ENCODE measurements at places on chromosomes 7 and 10.
A peak's percentile ranks its signal among the peaks of the same experiment; 100 is the strongest.

DNA sequence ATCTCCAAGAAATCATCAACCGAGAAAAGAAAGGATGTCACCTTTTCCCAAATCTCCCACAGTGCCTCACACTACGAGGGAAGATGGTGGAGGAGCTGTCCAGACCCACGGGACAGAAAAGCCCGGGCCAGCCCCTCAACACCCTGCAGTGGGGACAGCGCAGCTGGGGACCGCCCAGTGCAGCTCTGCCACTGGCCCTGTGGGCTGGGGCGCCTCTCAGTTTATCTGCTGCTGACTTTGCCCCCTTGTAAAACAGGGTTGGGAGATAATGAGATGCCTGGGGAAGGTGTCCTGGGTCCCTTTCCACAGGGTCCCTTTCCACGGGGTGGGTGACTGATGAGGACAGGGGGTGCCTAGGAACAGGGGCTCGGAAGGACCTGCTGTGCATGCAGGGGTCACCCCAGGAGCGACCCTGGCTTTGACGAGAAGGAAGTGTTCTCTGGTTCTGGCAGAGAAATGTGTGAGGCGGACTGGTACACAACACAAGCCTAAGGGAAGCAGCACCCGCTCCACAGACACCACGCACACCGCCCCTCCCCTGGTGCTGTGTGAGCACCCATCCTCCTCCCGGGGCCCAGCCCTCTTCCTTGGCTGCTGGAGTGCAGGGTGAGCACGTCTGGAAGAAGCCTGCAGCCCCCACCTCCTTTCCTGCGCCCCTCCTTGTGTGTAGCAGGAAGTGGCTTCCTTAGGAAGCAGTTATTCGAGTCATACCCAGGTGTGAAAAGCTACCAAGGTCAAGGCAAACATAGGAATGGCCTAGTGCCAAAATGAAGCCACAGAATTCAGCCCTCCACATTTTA is 339.9 kb downstream of the DNAJB6 start:
- DNase-seq: peak; percentile 21

GRCh38 chr10:43421519-43421918 is 12.5 kb upstream of the HNRNPF start:
- no peak for DNase-seq

DNA sequence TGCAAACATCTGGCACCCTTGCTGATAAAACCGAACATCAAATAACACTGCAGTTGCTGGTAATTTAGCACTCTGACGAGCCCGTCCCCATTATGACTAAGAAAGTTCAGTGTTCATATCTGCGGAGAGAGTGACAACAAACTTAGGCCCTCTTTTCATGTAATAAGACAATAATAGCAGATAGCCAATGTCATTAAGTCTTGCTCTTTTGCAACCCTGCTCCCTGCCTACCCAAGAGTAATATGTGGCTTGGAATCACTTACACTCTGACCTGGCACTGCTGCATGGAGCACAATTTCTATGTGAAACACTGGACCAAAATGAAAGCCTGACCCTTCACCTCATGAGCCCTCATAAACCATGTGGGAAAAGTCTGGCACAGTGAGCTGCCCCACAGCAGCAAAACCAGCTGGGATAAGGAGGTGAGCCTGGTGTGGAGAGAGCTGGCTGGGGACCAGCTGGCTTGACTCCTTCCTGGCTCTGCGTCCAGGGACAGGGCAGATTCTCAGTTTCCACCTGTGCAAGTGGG is 86.5 kb downstream of the HIPK2 start:
- no peak for DNase-seq

DNA sequence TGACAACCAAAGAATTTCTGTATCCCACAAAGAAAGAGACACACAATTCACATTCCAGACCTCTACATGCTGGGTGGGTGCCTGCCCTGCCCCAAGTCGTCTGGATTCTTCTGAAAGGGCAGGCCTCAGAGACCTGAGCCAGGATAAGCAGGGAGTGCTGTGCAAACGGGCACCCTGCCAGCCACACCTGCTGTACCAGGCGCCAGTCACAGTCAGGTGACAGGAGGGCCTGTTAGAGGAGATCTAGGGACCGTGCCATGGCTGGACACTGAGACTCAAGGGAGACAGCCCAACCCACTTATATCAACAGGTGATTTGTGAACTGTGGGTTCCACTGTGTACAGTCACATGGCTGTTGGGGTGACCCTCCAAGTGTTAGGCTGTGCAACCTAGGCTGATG is 103.1 kb upstream of the AFAP1L2 start:
- DNase-seq: no peak

DNA sequence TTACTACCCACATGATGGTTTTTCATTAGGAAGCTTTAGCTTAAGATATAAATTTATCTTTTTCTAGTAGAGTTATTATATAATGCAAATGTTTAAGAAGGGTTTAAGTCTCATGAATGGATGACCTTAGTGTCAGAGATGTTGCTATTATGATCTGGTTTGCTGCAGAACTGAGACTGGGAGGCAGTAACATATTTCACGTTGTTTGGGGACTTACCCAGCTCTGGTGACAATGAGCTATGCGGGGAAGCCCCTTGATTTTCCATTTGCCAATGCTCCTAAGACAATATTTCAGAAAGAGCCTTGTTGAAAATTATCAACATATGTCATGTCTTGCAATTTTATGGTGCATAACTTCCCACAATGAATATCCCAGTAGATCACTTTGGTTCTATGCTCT is 754.6 kb downstream of the REEP3 start:
- no peak for DNase-seq

DNA sequence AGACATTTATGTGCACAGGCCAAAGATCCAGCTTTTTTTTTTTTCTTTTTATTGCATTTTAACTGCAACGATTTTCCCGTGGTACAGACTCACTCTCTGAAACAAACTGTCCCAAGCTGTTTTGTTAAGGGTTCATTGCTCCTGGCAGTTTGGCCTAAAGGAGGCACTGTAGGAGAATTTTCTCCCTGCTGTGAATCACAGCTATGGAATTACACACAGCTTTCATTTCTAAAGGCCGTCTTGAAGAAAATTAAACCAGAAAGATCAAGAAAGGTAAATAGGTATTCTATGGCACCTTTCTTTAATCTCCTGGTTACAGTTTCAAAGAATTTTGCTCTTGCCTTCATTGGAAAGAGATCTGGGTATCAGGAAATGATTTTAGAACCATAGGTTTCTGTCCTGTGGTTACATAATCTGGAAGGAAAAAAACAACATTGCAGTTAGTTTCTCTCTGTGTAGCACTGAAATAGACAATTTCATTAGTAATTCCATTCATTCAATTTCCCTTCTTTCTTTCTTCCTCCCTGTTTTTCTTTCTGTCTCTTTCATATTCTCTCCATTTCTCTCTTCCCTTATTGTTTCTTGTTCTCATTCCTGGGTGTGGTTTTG is 51.2 kb downstream of the PDK4 start:
- DNase-seq: no peak

Data from activated CD8-positive, alpha-beta memory T cell treated with anti-CD3 and anti-CD28 coated beads, Interleukin-2, amount 10 ng/mL, durations not matched to agents 7 days and 5 days (primary cell).